ENCODE measurements at places on chromosomes 4 and X.

DNA sequence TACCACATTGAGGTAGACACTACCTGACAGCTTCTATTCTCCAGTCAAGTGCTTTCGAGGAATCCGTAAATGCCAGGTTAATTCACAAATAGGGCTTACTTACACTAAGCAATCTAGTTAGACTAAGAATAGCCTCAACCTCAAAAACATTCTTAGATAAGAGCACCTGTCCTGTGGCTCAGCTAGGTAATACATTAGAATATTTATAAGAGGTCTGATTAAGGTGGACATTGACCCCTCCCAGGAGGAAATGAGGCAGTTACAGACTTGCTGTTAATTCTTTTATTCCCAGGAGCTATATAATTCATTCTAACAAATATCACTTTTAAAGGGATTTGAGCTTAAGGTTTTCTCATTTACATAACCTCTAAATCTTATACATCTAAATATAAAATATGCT, 758.1 kb downstream of the GRID2 start:
- no peak for DNase-seq

- DNase-seq: no peak
Observed at GRCh38 chr4:169079942-169080827, 70.1 kb upstream of the CBR4 start.

GRCh38 chr4:99847362-99847976, 30.8 kb downstream of the DAPP1 start:
- no peak for DNase-seq

DNA sequence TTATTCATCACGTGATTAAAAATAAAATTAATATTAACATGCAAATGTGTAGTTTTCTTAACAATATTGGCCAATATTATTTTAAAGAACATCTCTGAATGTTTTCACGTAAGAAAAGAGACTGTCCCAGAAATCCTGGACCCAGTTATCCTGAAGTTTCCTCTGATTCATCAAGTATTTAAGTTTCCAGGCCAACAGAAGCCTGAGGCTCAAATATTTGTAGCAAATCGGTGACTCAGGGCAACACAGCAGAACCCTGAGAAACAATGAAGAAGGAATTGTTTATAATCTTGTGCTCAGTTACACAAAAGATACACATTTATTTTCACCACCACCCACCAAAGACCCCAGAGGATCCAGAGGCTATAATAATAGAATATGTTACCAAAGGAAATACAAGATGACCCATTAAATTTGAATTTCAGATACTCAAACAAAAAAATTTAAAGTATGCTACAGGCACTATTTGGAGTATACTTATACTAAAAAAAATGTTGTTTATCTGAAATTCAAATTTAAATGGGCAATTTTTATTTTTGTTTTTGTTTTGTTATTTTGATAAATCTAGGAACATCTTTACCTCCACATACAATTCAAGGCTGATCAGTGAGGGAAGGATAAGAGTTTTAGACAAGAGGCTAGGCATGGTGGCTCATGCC, 33.9 kb upstream of the SLC7A11 start:
- DNase-seq: no peak

DNA sequence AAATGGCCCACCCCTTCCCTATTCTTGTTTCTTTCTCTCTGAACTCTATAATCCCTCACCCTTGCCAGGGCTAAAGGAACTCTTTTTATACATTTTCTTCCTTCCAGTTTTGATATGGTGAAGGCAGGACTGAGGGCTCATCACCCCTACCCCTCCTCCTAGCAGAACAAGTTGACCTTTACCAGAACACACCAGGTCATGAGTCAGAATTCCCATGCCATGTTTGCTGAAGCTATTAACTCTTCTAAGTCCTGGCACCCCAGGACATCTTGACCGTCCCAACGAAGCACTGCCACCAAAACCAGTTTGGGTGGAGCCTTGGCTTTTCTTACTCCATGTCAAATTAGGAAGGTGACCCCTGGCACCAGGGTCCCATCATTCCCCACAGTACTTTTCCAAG, 57.5 kb upstream of the DYNLT3 start:
- no peak for DNase-seq

GRCh38 chr4:188177997-188178675, 38.9 kb downstream of the TRIML1 start:
- no peak for DNase-seq

DNA sequence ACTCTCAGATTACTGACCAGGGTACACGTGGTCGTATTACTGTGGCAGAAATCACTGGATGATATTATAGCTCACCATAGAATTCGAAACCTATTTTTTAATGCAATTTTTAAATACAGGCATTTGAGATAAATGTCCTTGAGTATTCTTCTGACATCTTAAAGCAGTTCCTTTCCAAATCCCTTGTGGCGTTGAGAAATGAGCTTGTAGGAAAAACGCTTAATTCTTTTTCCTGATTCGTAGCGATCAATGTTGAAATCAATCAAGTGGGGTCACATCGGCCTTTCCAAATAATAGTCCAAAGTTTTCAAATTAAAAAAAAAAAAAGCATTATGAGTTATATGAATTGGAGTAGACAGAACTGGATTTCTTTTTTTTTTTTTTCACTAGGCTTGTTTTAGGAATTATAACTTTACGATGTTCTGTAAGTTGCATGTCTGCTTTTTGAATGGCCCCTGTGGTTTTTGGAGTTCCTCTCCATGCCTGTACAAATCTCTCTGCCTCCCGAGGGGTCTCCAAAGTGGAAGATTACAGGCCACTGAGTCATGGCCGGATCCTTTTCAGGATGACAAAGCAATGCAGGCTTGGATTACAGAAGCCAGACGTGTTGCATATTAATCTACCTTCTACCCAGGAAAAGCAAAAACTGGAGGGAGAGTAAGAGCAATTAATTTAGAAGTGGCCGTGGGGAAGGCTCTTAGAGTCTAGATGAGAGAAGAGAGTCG, 226.1 kb downstream of the SHOX start:
- DNase-seq: no peak

DNA sequence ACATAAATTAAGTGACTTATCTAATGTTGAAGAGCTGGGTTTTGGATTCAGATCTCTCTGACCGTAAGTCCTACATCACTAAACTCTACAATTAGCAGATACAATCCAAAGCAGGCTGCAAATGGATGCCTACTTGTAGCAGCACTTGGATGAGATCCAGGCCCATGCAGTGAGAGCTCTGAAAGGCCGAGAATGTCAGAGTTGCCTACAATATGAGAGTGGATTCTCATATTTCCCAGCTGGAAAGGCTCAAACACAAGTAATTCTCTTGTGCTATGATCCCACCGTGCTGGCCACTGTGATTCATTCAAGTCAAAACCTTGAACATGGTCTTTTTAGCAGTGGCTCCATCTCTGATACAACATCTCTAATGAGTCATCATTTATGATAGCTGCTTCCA, 125.4 kb upstream of the CHRDL1 start:
- no peak for DNase-seq

DNA sequence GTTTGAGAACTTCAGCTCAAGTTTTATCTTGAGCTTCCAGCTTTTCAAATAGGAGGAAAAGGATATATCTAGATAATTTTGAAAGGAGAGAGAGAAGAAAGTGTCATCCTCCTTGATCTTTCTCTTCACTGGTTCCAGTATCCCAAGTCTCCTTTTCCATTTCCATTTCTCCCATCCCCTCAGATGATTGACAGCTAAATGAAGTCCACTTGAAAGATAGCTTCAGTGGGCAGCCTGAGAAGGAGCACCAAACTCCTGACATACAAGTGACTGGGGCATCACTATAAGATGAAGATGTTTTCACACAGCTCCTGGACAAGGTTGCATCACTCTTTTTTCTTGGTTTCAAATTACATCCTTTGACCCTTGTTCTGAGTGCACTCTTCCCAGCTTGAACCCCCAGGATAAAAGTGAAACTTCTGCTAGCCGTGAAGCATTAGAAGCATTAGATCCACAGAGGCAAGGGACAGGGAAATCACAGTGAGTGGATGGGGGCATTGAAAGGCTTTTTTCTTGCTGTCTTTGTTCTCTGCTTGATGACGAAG, 17.5 kb upstream of the MAGEA10 start:
- no peak for DNase-seq

GRCh38 chr4:86857341-86858052, 8.3 kb upstream of the SLC10A6 start:
- DNase-seq: no peak

GRCh38 chrX:129998021-129998420, 15.6 kb downstream of the BCORL1 start:
- DNase-seq: no peak

- no peak for DNase-seq
Observed at GRCh38 chrX:130974323-130974722, 71.3 kb upstream of the ENOX2 start.

- DNase-seq: no peak
Observed at GRCh38 chrX:37755025-37755424, 24.8 kb upstream of the CYBB start.

GRCh38 chrX:23228950-23229448, 105.7 kb upstream of the PTCHD1 start:
- DNase-seq: no peak

- DNase-seq: no peak
Observed at GRCh38 chr4:3122081-3122563, 47.6 kb downstream of the HTT start.

GRCh38 chrX:147478899-147479298, 432.8 kb upstream of the FMR1 start:
- DNase-seq: no peak

DNA sequence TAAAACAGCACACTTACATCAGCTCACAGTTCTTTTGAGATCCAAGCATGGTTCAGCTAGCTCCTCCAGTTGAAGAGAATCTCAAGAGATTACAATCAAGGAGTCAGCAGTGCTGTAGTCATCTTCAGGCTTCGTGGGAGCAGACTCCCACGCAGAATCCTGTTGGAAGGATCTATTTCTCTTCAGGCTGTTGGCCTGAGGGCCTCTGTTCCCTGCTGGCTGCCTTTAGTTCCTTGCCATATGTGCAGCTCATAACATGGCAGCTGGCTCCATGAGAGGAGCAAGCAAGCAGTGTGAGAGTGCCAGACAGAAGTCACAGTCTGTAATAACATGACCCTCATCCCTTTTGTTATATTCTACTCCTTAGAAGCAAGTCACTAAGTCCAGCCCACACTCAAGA, 168.6 kb downstream of the COX18 start:
- DNase-seq: no peak

DNA sequence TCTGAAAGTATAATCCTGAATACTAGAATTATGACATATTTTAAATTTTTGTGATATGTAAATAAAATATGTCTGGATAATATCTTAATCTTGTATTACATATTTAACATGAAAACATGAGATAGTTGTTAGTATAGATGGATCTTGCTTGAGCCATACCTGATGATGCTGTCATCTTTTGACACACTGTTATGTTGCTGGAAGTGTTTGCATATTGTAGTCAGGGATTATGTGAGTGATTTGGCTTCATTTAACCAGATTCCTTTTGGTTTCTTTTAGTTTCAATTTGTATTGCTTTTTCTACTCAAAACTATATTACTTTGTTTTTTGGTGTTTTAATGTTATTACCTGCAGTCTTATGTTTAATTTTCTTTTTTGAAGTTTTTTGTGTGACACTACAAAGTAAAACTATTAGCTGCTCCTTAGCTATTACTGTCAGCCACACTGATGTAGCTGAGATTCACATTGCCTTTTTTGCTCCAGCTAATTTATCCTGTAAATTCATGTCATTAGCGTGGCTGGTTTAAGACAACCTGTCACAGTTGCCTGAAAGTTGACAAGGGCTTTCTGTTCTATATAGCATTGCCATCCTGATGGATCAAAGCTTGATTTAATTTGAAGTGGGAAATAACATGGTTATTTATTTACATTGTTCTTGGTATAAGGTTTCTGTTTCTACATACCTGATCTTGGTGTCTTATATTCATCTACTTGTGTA, 33.7 kb downstream of the METAP1 start:
- no peak for DNase-seq

DNA sequence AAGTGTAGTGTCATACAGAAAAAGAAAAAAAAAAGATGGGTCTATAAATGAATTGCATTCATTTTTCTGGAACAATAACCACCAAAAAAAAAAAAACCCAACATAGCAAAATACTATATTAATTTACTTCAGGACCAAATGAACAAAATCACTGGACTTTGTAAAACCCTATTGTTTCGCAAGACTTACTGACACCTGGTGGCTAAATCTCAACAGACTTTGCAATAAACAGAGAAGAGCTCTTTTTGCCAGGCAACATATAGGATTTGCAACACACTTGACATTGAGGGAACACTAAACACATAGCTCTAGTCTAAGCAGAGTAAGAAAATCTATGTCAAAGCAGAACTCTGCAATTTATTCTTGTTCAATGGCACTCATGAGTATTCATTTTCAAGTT, 990.2 kb downstream of the STPG2 start:
- no peak for DNase-seq

- no peak for DNase-seq
Observed at GRCh38 chrX:153164733-153165132, 14.4 kb upstream of the MAGEA1 start.

GRCh38 chrX:81202456-81202819, 536 bp downstream of the SH3BGRL start:
- no peak for DNase-seq
